ENCODE measurements at places on chromosomes 13 and 19.
A peak's percentile ranks its signal among the peaks of the same experiment; 100 is the strongest.

DNA sequence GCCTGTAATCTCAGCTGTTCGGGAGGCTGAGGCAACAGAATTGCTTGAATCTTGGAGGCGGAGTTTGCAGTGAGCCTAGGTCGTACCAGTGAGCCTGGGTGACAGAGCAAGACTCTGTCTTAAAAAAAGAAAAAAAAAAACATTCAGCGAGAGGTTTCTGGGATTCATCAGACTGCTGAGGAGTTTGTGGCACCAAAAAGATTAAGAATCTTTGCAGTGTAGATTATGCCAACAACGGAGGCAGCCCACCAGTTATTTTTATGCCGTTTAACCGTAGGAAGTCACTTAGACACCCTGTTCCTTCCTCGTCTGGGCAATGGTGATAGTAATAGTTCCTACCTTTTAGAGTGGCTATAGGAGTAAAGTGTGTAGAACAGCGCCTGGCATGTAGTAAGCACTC is 2.5 kb downstream of the COX6B1 start:
- no peak for DNase-seq

DNA sequence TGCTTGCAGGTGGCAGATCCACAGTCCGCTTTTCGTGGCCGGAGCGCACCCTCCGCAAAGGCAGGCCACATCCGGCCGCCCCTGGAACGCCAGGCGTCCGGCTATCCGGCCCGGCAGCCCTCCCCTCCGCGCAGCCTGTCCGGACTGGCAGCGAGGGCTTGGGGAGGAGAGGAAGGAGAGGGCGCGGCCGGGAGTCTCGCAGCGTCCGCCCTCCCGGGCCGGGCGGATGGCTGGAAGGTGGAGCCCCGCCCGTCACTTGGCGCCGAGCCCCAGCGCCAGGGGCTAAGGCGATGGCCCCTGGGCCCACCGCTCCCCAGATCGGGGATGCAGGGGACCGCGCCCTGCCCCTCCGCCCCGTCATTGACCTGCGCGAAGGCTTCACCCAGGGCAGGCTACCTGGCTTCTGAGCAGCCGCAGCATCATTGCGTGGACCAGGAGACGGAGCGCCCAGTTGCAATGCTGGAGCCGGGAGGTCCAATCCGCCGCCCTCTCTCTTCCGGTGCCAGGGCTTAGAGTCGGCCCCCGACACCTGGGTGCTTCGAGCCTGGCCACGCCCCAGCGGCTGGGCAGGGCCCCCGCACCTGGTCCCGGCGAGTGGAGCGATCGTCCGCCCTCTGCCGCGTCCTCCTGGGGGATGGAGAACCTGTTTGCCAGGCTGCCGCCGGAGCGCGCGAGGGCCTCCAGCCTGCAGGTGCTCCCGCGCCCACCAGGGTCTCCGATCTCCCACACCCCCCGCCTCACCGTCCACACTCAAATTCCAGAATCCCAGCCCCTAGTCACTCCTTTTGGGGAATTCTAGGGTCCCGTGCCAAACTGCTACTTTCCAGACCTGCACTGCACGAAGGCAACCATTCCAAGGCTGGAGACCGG is at the start of gene FUT1:
FUT1 (minus strand) TSS at position 146 of the 870 bp plus-strand sequence. CDS start 1,360 bp downstream, outside the sequence.
- peak; percentile 47 for DNase-seq

- peak; percentile 85 for DNase-seq
These were observed 15.7 kb downstream of the RANBP3 start for GRCh38 chr19:5961969-5962945.

DNA sequence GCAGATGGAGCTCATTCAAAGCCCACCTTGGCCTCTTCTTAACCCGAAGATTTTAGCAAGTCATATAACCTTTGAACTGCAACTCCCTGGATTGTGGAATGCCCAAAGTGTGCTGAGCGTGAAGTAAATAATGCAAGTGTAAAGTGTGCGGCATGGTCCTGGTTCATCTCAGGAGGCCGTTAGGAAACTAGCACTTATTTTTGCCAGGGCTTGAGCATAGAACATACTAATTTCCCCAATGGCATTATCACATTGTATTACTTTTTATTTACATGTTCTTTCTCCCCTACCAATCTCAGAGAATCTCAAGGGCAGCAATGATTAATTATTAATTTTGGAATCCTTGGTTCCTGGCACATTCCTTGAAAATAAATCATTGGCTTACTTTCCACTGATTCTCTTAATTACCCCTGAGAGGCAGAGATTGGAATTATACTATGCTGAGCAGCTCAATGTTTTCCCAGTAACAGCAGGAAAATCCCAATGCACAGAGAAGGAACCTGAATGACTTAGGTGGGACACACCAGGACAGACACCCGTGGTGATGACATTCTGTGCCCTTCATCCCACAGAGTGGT is 128.8 kb upstream of the GJB6 start:
- no peak for DNase-seq

DNA sequence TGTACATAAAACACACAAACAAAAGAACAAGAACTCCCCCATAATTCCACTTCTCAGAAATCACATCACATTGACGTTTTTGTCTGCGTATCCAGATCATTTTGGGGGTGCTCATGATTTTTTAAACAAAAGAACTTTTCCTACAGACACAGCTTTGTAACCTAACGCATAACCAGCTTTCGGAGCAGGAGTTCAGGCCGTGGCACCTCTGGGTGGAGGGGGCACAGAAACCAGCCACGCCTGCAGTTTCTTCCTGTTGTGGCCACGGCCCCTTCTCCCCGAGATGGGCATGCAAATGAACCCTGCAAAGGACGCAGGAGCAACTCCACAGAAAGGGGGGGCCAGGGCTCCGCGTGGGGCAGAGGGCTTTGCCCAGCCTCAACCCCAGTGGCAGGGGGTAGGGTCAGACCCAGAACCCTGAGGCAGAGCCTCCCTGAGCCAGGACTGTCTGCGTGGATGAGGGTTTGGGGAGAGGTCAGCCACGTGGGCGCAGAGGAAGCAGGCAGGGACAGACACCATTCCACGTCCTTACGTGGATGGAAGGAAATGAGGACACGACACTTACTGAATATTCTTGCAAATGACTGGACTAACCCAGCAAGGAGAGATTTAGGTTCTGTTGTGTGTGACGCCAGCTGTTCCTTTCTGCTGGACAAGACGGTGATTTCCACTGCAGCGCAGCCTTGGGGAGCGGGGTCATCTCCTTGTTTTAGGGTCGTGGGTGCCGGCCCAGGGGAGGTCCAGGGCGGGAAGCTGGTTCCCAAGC is 64.4 kb downstream of the RASA3 start:
- peak; percentile 43 for DNase-seq
